Stimulated activated CD8-positive, alpha-beta memory T cell treated with anti-CD3 and anti-CD28 coated beads, Interleukin-7, amount 100 ng/mL, for 4 hours (primary cell): ENCODE measurements at places on chromosomes 11 and 22.

- no peak for DNase-seq
Measured at GRCh38 chr11:32511926-32512325, 71.7 kb upstream of the EIF3M start.

- DNase-seq = no peak
Measured at GRCh38 chr11:84800755-84801346, 826.3 kb downstream of the DLG2 start.

- DNase-seq = no peak
Measured at GRCh38 chr11:35427071-35427470, 7.7 kb upstream of the SLC1A2 start.

GRCh38 chr11:47488674-47489394 lies 39.9 kb upstream of the RAPSN start:
- no peak for DNase-seq

DNA sequence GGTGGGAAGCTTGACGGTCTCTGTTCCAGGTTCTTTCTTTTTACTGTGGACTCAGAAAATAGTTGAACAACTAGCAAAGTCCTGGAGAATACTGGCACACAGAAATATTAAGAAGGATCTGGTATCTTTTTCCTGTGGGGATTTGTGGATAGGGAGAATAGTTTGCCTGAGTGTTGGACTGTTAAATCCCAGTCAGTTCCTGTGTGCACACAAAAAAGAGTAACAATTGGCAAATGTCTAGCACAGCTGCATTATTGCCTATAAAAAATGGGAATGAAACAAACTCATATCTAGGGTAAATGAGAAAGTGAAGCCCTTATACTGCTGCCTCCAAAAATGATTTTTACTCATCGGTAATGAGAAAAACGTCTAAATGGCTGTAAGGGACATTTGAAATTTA lies 828.2 kb downstream of the JRKL start:
- no peak for DNase-seq

- DNase-seq = no peak
Measured at GRCh38 chr11:113728814-113729213, 22.7 kb upstream of the TMPRSS5 start.

DNA sequence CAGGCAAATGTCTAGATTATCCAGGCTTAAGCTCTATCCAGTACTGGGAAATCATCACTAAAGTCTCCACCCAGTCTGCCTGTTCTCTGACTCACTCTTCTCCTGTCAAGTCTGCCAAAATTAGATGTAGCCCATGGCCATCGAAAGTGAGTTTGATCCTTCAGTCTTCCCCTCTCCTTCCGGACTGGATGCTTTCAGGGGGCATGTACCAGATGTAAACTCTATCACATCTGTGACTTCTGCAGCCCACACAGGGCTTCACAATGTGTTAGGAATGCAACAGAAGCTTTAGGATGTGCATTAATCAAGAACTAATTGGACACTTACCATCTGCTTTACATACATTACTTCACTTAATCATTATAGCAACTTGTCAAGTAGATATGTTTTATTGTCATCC lies 12.3 kb downstream of the ME3 start:
- DNase-seq = no peak

- DNase-seq = no peak
Measured at GRCh38 chr22:41341990-41342389, 39.8 kb upstream of the TEF start.

- DNase-seq = no peak
Measured at GRCh38 chr11:113263458-113264259, 50.7 kb upstream of the TTC12 start.

DNA sequence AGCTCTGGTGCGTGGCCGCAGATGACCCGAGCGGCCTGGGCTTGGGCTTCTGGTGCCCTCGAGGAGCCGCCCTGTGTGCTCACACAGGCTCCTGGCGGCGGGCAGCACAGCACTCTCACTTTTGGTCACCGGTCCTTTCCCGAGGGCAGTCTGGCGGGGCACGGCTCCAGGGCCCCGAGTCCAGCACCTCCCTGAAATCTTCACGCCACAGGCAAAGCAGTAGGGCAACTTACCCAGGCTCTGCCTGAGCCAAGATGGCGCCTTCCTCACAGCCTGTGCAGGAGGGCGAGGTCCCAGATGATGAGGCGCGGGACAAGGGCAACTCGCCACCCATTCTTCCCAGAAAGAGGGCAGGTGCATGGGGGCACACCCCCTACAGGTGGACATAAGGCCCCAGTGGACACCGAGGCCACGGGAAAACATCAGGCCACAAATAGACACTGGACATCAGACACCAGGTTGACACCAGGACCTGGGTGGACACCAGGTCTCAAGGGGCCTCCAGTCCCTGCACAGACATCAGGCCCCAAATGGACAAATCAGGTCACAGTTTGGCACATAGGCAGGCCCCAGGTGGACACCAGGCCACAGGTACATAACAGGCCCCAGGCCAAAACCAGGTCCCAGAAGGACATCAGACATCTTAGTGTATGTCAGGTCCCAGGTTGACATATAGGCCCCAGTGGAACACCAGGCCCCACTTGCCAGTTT lies 57.6 kb upstream of the SEPTIN5 start:
- DNase-seq = no peak

- DNase-seq = no peak
Measured at GRCh38 chr11:57598831-57599155, 1.3 kb downstream of the SERPING1 start.

DNA sequence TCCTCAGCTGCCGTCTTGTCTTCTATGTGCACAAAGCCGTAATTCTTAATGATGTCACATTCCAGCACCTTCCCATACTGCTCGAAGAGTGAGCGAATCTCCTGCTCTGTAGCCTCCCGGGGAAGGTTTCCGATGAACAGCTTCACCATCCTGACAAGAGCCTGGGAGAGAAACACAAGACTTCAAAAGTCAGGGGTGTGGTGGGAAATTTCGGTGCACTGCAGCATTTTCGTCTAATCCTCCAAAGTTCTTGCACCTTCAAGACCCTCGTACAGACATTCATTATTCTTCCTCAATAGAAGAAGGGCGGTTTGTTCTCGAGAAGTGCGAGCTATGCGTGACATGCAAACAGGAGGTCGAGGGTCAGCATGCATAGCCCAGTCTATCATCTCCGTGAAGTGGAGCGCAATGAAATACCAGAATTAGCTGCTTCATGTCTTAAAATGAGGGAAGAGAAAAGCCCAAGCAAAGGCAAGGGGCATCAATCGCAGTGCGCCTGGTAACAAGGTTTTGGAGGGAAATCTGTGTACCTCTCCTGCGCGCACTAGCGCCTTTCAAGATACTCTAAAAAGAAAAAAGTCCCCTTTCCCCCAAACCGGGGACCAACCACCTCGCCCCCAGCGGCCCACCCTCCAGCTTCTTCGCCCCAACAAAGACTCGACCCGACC lies 622 bp downstream of the RBM4B start:
- no peak for DNase-seq

GRCh38 chr11:64069401-64070313 lies 33.9 kb downstream of the FLRT1 start:
- no peak for DNase-seq

GRCh38 chr11:6813656-6814055 lies 14.2 kb upstream of the OR6A2 start:
- no peak for DNase-seq

DNA sequence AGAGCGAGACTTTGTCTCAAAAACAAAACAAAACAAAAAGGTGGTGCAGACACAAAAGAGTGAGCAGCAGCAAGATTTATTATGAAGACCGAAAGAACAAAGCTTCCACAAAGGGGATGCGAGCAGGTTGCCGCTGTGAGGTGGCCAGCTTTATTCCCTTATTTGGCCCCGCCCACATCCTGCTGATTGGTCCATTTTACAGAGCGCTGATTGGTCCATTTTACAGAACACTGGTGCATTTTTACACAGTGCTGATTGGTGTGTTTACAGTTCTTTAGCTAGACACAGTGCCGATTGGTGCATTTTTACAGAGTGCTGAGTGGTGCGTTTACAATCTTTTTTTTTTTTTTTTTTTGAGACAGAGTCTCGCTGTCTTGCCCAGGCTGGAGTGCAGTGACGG lies 77.4 kb downstream of the CECR2 start:
- DNase-seq = no peak

DNA sequence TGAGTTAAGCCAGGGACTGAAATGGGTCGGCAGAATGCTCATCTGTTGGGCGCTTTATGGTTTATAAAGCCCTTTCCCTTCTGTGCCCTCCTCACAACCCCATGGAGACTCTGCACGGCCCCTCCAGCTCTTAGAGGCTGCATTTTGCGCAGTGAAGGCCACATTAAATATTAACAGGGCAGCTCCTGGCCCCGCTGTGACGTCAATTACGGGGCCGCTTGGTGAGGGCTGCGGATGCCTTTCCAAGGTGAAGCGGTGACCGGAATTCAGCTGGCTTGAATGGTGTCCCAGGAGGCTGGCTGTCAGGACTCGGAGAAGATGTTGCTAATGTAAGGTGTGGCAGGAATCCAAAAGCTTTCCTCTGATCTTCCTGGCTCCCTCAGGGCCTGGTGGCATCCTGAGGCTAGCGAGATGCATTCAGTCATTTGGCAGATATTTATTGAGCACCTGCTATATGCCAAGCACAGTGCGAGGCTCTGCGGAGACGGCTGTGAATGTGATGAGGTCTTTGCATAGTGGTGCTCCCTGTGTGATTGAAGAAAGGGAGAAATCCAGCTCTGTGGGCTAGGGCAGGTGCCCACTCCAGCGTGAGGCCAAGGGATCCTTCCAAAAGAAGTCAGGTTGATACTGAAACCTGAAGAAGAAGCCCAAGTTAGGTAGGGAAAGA lies 10.4 kb upstream of the YWHAH start:
- DNase-seq = no peak

GRCh38 chr11:100316952-100317351 lies 370.1 kb upstream of the ARHGAP42 start:
- no peak for DNase-seq

DNA sequence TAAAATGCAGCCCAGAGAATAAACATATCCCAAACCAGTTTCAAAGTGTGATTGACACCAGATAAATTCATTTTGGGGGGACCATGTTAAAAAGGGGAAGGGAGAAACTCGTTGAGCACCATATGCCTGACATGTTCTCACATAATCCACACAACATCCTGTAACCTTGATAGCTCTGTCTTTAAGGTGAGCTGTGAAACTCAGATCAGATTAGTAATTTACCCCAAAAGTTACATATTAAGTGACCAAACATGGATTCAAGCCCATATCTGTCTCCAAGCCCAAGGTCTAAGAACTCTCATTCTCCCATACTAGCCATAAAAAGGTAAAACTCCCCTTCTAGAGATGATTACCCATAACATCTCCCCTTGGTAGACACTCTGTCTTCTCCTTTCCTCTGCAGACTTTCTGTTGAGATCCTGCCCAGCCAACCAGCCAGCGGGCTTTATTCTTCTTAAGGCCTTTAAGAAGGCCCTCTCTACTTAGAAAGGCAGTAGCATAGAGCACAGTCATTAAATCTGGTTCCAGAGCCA lies 150.7 kb downstream of the CCDC34 start:
- no peak for DNase-seq

GRCh38 chr11:63729326-63729725 lies 39.2 kb downstream of the ZFTA start:
- no peak for DNase-seq

- DNase-seq = no peak
Measured at GRCh38 chr11:130162733-130163132, 3.2 kb downstream of the ST14 start.

GRCh38 chr22:46514592-46515207 lies 22.7 kb downstream of the CELSR1 start:
- no peak for DNase-seq

DNA sequence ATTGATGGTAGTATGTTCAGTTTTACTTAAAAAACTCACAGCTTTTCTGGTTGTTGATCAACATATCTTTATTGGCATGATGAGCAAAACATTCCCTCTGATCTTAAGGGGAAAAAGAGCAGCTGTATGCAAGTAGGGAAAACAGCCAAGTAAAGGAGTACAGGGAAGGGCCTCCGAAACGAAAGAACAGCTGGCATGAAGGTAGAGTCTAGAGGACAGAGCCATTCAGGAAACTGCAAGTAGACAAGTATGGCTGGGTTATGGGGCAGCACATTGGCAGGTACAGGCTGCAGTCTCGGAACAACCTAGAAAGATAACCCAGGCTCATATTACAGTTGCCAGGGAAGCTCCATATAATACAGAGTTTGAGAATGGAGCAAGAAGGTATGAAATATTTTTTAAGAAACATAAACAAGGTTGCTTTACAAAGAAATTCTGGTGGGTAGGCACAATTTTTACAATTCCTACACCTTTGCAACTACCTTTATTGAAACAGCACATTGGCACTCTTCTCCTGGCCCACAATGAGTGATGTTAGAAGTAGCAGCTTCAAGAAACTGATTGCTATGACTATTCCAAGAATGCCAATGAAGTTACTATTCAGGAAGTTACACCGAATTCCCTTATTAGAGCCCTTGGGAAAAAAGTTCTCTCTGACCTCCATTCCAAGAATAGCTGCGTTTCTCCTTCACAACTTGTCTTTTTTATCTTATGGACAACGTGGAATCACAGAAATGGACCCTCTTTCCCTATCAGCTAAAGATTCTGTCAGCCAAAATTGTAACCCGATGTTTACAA lies 45.2 kb downstream of the LGR4 start:
- DNase-seq = no peak

- DNase-seq = no peak
Measured at GRCh38 chr11:123775289-123775688, 21.0 kb upstream of the OR6X1 start.

GRCh38 chr11:8177136-8177535 lies 8.3 kb upstream of the RIC3 start:
- DNase-seq = no peak

DNA sequence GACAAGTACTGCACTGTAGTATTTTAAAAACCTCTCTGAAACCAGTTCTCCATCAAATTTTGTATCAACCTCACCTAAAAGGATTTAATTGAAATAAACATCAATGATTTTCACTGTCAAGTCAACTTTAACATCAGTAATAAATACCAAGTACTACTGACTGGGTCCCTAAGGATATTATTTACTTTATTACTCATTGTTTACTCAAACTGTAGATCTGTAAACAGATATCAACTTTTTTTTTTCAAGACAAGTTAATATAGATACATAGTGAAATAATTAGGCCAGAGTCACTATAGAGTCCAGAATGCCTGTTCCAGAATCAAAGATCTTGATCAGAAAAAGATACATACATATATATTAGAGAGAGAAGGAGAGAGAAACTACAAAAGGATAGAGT lies 1.6 kb downstream of the RNF141 start:
- no peak for DNase-seq
